ENCODE measurements at places on chromosomes 5 and 9. TPM values are rescaled to one million over a fixed set of nuclear protein-coding genes. Genes with fewer than 3 reads are reported as not detected.

DNA sequence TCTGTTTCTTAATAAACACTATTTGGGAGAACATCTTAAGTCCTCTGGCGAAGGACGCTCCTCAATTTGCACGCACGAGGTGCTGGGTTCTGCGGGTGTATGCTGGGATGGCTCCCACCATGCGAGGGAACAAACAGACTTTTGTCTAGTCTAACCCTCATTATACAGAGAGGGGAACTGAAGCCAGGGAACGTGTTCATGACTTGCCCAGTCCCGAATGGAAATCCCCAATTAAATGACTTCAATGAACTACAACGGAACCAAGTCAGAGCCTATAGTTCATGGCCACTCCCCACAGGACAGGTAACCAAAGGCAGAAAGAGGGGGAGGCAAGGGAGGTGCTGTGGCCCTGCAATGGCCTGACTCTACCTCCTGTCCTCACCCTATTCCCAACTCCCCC, 9.3 kb downstream of the TLE1 start:
- DNase-seq: no peak

GRCh38 chr5:173625673-173626504, 9.4 kb upstream of the BOD1 start:
- no peak for DNase-seq

DNA sequence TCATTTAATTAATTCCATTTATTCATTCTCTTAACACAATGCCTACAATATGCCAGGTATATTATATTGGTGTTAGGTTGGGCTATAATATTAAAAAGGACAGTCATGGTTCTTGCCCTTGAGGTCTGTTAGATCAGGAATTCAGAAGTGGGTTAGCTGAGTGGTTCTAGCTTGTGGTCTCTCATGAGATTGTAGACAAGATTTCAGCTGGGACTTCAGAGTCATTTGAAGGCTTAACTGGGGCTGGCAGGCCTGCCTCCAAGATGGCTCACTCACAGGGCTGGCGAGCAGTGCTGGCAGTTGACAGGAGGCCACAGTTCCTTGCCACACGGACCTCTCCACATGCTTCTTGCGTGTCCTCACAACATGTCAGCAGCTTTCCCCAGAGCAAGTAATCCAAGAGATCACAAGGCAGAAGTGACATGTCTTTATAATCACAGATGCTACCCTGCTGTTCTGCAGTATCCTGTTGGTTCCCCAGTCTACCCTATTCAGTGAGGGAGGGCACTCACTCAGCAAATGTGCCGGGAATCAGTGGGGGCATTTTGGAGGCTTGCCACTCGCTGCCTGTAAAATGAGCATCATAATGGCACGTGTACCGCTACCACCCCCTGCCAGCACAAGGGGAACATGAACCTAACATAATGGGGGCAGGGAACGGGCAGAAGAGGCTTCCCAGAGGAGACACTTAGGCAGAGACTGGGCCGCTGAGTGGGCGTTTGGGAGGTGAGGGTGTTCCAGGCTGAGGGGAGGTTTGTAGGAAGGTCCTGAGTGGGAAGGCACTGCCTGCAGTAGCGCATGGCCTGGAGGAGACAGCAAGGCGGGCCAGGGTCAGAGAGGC, 70.0 kb downstream of the EXOSC2 start:
- peak; percentile 35 for DNase-seq

Gene RARS1
- total RNA-seq: 122 TPM

Gene ITK
- 0.15 TPM for total RNA-seq

DNA sequence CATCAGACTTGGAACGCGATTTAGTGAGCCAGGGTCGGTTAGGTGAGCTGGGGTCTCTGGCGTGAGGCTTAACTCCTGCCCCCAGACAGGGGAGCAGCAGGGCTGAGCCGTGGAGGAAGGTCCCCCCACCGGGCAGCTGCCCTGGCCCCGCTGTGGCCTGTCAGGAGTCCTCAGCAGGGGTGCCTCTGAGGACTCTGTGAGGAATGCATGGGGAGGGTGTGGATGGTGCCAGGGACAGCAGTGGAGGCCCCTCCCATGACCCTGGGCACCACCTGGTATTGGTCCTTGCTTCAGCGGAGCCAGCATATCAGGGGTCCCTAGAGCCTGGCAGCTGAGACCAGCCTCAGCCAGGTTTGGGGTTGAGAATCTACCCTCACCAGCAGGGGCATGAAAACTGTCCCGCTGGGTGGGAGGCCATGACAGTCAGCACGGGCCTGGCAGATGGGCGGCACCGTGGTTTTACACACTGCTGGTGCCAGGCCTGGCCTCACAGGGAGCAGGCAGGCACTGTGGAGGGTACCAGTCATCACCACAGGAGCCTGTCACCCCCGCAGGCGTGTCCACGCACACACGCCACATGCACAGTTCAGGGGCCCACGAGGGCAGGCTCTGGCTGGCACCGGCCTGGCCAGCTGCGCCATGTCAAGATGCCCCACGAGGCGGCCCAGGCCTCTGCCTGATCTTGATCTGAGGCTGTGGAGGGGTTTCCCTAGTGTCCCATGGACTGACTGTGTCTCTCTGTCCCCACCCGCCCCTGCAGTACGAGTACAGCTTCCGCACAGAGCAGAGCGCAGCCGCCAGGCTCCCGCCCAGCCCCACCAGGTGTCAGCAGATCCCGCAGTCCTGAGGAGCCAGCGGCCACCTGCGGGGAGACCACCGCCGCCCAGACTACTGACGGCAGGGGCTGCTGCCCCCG, 111.1 kb upstream of the LMX1B start:
- DNase-seq: peak; percentile 84

Gene IL5
- not detected for total RNA-seq
